Stomach (tissue), 19 donors: ENCODE measurements at places on chromosomes 6 and 20. TPM values are rescaled to one million over a fixed set of nuclear protein-coding genes. Genes with fewer than 3 reads are reported as not detected.
A peak's percentile ranks its signal among the peaks of the same experiment; 100 is the strongest.

LINC00237 gene
- not detected for total RNA-seq

TNNC2 gene
- total RNA-seq = not detected

RIPOR3 gene
- total RNA-seq = 15.6 TPM

SPACA1 gene
- total RNA-seq = not detected

DNA sequence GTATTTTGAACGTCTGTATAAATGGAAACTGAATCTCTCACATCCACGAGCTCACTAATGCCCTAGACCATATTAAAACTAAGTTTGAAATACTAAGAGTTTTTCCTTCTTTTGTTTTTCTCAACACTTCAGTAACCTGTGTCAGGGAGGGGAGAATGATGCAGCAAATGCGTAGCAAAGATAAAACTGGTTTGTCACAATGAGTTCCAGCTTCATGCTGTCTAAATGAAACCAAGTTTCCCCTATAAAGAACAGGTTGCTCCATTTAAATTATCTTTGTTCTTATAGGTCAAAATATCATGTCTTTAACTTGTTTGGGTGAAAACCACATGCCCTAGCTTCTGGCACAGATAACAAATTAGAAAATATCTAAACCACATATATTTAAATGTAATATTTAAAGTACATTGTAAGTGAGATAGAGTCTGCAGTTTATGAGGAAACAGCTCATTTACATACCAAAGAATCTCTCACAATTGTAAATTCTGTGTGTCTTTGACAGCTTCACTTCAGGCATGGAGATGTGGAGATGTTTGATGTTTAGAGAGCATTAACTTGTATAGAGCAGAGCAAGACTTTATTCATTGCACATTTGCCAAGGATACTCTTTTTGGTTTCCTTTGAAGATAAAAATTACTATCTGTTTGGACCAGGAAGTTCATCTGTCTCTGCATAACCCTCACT lies 7.3 kb downstream of the TRDN start:
- H3K4me3 ChIP-seq = no peak overlapping the region
- H3K27ac ChIP-seq = no peak overlapping the region
- no peaks in the 10 kb centered on the region for H3K4me1 ChIP-seq
- DNase-seq = no peak

DNA sequence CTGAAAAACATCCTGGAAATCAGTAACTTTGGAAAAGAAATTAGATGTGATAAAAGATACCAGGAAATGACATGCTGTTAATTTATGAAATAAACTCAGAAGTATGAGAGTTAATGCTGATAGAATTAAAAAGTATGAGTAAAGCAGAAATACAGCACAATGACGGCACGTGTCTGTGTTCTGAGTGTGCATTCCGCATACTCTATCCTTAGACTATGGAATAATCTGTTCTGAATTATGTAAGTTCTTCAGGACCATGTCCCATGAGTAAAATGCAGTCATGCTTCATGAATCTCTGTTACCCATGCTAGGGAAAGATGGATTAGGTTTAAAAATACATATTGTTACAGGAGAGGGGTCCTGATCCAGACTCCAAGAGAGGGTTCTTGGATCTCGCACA lies 21.7 kb downstream of the HECA start:
- H3K27me3 ChIP-seq = no peaks in the 10 kb centered on the region
- DNase-seq = no peak
- H3K36me3 ChIP-seq = no peaks in the 10 kb centered on the region
- H3K4me3 ChIP-seq = no peak overlapping the region
- H3K27ac ChIP-seq = no peak overlapping the region

DNA sequence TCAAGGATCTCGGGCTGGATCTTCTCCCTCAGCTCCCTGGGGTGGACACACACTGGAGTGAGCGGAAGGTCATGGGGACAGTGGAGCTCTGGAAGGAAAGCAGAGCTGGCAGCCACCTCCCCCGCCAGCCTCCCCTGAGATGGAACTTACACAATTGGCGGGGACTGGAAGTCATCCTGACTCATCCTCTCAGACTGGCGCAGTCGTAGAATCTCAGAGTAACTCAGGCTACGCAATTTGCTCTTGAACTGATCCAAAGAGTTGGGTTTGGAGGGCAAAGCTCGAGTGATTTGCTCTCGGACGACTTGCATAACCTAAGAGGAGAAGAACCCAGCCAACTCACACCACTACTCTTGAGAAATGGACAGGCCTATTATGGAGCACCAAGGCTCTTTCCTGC lies 34.8 kb downstream of the ELMO2 start:
- H3K27ac ChIP-seq = no peak overlapping the region
- H3K4me3 ChIP-seq = no peak overlapping the region

DNA sequence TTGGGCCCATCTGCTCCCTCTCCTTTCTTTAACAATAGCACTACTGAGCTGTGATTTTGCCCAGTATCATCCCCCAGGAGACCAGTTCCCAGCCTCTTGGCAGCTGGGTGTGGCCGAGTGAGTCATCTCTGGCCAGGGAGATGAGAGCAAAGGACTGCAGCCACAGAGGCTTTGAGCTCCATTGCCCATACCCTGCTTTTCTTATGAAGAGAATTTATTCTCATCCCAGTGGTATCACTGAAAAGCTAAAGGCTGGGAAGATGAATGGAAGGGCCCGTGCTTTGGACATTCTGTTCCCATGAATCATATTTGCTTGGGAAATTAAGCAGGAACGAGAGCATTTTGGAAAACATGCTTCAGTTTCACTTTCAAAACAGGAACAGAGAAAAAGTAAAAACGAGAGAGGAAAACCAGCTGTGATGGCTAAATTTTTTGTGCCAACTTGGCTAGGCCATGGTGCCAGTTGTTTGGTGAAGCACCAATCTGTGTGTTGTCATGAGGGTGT lies 14.9 kb downstream of the CST3 start:
- no peaks in the 10 kb centered on the region for H3K27me3 ChIP-seq
- H3K4me3 ChIP-seq = peak overlapping the region; percentile 28
- peak; percentile 56 for DNase-seq
- H3K27ac ChIP-seq = peak overlapping the region; percentile 74
- H3K36me3 ChIP-seq = no peaks in the 10 kb centered on the region
- H3K4me1 ChIP-seq = peaks cover 42% of the 10 kb centered on the region

- no peak overlapping the region for H3K27ac ChIP-seq
- no peaks in the 10 kb centered on the region for H3K27me3 ChIP-seq
- H3K36me3 ChIP-seq = peaks cover 8% of the 10 kb centered on the region
- H3K4me3 ChIP-seq = no peak overlapping the region
- no peaks in the 10 kb centered on the region for H3K4me1 ChIP-seq
Observed at GRCh38 chr6:121321282-121321681, 13.0 kb downstream of the TBC1D32 start.

GRCh38 chr6:155548576-155548975 lies 92.9 kb upstream of the NOX3 start:
- H3K27me3 ChIP-seq = no peaks in the 10 kb centered on the region
- no peak overlapping the region for H3K27ac ChIP-seq
- no peaks in the 10 kb centered on the region for H3K36me3 ChIP-seq
- no peak for DNase-seq
- no peaks in the 10 kb centered on the region for H3K4me1 ChIP-seq

DNA sequence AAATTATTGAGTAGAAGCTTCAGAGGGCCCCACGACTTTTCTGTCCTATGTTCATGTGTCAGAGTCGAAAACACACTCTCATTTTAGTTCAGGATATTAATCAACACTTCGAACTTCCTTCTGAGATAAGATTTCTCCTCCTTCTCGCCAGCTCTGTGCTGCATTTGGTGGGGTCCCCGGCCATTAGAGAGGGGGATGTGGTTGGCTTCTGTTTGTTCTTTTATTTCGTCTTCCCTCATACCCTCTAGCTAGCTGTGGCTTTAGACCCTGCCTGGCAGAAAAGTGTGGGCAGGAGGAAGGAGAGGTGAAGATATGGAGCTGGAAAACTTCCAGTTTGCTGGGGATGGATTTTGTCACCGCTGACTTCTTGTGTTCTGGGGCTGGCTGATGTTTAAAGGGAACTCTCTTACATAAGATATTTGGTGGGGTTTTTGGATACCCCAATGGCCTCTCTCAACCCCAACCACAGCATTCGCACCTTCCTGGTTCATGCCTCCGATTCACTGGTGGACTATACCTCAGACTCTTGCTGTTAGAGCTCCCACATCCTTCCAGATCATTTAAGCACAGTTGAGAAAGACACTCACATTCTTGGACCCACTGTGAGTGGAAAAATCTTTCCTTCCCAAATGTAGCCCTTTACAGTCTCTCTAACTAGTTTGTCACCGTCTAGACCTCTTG lies 30.7 kb upstream of the TMX4 start:
- no peaks in the 10 kb centered on the region for H3K4me1 ChIP-seq
- no peak overlapping the region for H3K4me3 ChIP-seq
- H3K27ac ChIP-seq = no peak overlapping the region

DNA sequence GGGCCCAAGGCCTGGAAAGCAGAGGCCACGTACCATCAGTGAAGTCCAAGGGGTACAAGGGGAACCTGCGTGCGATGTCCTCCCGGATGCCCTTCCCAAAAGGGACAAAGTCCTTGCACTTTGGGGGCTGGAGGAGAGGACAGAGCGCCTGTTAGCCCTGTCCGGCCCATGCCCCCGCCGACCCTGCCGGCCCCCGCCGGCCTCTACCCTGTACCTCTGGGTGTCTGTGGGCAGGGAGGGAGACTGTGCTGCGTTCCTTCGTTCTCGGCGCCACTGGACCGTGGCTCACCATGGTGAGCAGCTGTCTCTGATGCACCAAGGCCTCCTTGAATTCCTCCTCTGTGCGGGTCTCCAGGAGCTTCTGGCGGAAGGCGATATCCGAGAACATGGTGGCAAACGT lies 7.9 kb downstream of the SLC4A11 start:
- H3K27me3 ChIP-seq = no peaks in the 10 kb centered on the region
- peaks cover 5% of the 10 kb centered on the region for H3K36me3 ChIP-seq
- H3K4me3 ChIP-seq = no peak overlapping the region
- no peak for DNase-seq
- H3K27ac ChIP-seq = no peak overlapping the region
- no peaks in the 10 kb centered on the region for H3K4me1 ChIP-seq

- DNase-seq = no peak
- no peaks in the 10 kb centered on the region for H3K36me3 ChIP-seq
- no peaks in the 10 kb centered on the region for H3K4me1 ChIP-seq
- H3K27me3 ChIP-seq = no peaks in the 10 kb centered on the region
Observed at GRCh38 chr20:7123457-7123856, 356.0 kb downstream of the BMP2 start.

DNA sequence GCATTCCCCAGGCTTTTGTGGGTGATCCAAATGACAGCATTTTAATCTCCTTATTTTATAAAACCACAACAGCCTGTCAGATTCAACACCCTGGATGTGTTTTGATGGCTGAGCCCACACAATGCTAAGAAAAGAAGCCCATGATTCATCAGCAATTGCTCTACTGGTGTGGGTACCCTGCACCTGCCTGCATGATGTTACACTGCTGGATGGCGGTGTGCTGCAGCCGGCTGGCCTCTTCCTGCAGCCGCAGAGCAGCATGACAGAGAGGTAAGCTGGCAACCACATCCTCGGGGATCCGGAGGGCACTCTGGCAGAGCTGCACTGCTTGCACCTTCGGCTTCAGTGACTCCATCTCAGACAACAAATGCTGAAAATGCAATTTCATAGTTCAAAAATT lies 327.5 kb downstream of the SYNE1 start:
- no peaks in the 10 kb centered on the region for H3K27me3 ChIP-seq
- peak; percentile 42 for DNase-seq
- H3K4me1 ChIP-seq = no peaks in the 10 kb centered on the region
- no peak overlapping the region for H3K4me3 ChIP-seq
- H3K36me3 ChIP-seq = peaks cover 73% of the 10 kb centered on the region
- no peak overlapping the region for H3K27ac ChIP-seq

GRCh38 chr6:144477396-144477795 lies 192.3 kb downstream of the UTRN start:
- peaks cover 45% of the 10 kb centered on the region for H3K36me3 ChIP-seq
- H3K4me1 ChIP-seq = no peaks in the 10 kb centered on the region
- no peaks in the 10 kb centered on the region for H3K27me3 ChIP-seq

DNA sequence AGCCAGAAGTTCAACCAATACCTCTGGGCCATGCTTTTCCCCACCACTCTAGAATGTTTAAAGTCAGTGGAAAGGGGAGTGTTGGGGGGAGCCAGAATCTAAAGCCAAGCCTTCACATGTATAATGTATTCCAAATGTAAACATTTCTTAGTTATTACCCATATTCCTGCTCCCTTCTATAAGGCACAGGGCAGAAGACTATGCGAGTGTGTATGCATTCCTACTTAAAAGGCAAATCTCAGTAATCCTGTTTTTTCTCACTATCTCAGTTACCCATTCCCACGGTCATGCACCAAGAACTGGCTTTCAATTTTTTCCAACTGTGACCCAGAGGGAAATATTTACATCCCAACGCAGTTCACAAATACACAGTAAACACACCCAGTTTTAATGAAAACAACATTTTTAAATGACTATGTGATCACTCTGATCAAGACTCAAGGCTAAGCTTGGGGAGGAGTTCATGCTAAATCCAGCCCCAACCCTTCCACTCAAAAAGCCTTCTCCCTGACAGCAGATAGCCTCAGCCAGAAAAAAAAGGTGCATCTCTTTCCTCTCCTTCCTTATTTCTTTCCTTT lies 57.5 kb downstream of the EPB41L2 start:
- no peak overlapping the region for H3K27ac ChIP-seq
- DNase-seq = no peak
- no peak overlapping the region for H3K4me3 ChIP-seq
- H3K36me3 ChIP-seq = no peaks in the 10 kb centered on the region

- DNase-seq = no peak
- H3K27me3 ChIP-seq = no peaks in the 10 kb centered on the region
- H3K27ac ChIP-seq = no peak overlapping the region
- H3K36me3 ChIP-seq = no peaks in the 10 kb centered on the region
- H3K4me3 ChIP-seq = no peak overlapping the region
Observed at GRCh38 chr20:10792291-10792690, 118.5 kb upstream of the JAG1 start.

DNA sequence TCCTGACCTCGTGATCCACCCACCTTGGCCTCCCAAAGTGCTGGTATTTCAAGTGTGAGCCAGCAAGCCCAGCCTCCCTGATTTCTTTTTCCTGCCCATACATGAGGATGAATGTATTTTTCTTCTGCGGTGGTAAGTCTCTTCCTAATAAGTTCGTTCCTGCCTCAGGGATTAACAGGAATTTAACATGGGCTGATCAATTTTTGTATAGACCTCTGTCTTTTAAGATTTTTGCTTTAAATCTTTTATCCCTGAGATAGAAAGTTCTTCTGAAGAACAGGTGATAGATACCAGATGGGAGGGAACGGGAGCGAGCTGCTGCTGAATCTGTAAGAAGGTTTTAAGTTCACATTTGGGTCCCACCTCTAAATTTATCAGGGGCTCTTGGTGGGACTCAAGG lies 7.0 kb upstream of the ZNFX1 start:
- H3K27ac ChIP-seq = no peak overlapping the region
- H3K4me1 ChIP-seq = peaks cover 83% of the 10 kb centered on the region
- no peak for DNase-seq
- H3K4me3 ChIP-seq = no peak overlapping the region
- H3K27me3 ChIP-seq = no peaks in the 10 kb centered on the region
- H3K36me3 ChIP-seq = peaks cover 100% of the 10 kb centered on the region

GRCh38 chr20:4720977-4721349 lies 746 bp upstream of the PRND start:
- H3K4me3 ChIP-seq = no peak overlapping the region
- no peaks in the 10 kb centered on the region for H3K27me3 ChIP-seq
- no peak for DNase-seq
- H3K4me1 ChIP-seq = peaks cover 6% of the 10 kb centered on the region
